Foreskin melanocyte (primary cell): ENCODE measurements at places on chromosomes 6 and 20.
A peak's percentile ranks its signal among the peaks of the same experiment; 100 is the strongest.

DNA sequence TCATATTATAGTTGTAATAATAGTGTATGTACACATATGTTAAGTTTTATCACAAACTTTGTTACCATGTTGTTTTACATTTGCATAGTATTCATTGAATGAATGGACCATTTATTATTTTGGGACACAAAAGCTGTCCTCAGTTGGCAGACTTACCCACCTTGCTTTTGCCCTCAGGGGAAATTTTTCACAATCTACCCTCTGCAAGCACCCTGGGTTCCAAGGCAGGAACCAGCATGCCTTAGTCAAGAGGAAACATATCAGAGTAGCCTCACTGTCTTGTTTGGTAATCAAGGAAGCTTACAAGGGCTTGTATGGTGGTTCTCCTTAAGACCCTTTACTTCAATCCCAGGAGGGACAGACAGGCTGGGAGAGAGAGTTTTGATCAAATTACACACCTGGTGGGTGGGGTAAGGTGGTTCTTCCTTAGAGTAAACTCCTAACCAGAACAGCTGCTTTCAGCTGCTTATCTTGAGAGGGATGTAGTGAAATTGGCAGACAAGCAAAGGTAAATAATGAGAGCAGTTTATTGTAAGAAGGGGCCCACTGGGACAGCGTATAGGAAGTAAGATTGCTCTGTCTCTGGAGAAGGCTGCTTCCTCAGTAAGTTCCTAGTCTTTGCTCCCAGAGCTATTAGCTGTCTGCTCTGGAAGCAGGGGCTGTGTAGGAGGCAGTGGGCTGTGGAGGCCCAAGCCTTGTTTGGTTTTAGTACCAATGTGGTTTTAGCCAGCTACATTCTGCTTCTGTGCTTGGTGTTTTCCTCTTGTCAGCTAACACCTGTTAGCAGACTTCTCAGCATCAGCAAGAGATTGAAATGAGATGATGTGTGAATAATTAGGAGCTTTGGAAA is 31.1 kb downstream of the BRPF3 start:
- no peak for DNase-seq

DNA sequence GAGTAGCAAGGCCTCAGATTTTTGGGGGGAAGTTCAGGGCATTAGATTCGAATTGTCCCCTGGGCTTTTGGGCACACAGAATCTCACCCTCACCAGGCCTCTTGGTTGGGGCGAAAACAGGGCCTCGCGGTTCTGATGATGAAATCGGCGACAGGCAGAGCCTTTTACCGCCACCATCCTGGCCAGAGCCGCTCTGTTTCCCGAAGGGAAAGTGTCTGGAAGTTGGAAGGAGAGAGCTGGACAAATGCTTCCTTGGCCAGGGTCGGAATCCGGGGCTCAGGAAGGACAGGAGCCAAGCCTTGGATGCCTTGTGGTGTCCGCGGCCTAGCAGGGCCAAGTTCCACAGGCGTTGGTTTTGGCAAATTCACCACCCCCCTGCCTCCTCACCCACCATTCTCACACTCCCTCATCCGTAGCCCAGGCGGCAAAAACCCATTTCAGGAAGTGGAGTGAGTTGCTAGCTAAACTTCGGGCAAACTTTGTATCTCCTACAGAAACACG is 3.5 kb upstream of the TFAP2A start:
- DNase-seq, result no peak

DNA sequence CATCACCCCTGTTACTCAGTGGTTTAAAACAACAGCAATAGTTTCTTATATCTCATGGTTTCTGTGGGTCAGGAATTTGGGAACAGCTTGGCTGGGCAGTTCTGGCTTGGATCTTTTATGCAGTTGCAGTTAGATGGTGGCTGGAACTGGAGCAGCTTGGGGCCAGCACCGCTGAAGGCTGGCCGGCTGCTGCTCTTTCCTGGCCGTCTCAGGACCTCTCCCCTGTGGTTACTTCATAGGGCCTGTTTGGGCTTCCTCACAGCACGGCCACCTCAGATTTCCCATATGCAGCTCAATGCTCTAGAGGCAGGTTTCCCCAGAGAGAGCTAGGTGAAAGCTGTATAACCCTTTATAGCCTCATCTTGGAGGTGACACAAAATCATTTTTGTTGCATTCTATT is 15.6 kb downstream of the PKIG start:
- no peak for DNase-seq

GRCh38 chr6:125834348-125834747 is 43.6 kb downstream of the NCOA7 start:
- no peak for DNase-seq

DNA sequence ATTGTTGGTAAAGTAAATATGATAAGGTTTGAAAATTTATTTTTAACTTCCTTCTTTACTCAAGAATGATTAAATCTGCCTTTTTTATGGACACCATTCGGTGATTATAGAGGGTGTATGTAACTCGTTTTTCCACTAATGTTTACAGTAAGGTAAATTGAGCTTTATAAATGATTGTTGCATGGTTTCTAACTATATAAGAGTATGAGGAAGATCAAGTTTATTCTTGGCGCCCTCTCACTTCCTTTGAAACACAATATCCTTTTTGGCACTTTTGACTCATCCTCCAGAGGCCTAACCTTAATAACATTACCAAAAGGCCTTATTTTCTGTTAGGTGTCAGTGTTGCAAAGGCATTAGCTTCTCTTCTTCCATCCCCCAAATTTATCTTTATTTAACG is 41.8 kb upstream of the MTRF1L start:
- no peak for DNase-seq

DNA sequence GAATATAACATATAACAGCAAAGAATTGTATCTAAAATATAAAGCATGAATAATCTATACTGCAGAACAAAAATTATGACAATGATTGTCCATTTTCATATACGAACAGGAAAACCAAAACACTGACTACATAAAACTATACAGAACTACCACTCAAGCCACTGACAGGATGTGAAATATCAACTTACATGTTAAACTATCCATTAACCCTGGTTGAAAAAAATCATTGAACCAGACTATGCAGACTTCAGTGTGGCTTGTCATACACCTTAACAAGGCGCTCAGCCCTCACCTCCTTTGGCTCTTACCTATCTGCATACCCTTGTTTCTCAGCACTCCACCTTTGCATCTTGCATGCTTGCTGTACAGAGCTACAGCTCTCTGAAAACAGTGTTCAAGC is 34.9 kb downstream of the ASCC3 start:
- DNase-seq, result no peak

DNA sequence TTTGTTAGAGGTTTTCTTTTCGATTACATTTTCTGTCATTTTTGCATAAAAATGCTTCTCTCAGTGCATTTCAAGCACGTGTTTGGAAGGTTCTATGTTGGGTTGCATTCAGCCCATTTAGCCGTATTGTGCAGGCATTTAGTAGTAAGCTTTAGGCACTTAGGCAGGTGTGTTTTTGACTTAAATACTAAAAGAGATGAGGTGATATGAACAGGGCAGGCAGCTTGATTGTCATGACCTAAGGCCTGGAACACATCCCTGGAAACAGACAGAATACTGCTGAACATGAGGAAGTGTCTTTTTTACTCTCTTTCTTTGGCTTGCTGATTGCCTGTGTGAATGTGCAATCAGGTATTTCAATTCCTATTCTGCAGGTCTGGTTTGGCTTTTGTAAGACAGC is 610.5 kb upstream of the MAN1A1 start:
- DNase-seq, result no peak

DNA sequence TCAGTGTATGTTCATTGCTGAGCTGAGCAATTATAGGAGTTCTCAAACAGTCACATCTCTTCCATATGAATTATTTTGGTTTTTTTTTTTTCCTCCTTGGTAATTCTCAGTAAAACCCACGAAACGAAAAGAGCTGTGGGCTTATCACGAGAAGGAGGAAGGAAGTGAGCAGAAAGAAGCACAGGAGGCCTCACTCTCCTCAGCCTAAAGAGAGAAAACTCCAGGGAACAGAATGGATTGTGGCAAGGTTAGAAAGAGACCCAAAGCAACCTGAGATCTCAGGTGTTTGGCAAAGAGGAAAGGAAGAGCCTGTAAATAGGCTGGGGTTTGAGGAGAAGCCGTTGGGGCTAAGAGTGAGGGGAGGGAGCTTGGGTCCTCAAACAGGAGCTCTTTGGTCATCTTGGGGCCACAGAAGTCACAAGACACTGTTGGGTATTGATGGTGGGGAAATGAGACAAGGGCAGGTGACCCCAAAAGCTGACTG is 67.8 kb upstream of the CITED2 start:
- no peak for DNase-seq

- DNase-seq, result no peak
Observed at GRCh38 chr20:35604449-35604747, 11.2 kb upstream of the SPAG4 start.

- DNase-seq, result no peak
Observed at GRCh38 chr20:42150230-42150629, 532.1 kb upstream of the CHD6 start.

DNA sequence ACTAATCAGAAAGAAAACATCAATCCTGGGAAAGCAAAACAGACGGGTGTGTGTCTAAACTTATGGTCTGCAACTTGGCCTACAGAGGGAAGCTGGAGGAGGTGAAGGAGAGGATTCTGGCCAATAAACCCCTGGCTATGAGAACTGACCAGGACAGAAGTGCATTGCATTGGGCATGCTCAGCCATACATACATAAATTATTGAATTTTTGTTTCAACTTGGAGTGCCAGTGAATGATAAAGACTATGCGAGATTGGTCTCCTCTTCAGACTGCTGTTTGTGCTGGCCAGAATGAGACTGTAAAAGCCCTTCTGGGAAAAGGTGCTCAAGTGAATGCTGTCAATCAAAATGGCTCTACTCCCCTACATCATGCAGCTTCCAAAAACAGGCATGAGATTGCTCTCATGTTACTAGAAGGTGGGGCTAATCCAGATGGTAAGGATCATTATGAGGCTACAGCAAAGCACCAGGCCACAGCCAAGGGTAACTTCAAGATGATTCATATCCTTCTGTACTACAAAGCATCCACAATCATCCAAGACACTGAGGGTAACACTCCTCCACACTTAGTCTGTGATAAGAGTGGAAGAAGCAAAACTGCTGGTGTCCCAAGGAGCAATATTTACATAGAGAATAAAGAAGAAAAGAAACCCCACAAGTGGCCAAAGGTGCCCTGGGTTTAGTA is 17.4 kb downstream of the ADNP start:
- DNase-seq, result peak; percentile 32

DNA sequence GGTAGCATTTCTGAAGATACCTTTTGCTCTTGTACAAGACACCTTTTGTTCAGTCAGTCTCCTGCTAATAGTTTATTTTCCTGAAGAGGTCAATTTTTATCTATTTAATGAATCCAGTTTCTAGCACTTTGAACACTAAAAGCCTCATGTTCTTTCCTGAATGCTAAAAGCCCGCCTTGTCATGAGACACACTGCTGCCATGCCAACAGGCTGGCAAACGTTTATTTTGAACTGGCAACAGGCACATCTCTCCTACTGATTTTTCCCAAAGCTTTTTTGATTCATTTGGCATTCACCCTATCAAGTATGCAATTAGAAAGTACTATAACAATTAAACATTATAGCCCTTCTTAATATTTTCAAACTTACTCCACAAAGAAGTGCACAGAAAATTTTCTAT is 421.2 kb upstream of the EYS start:
- peak; percentile 69 for DNase-seq

DNA sequence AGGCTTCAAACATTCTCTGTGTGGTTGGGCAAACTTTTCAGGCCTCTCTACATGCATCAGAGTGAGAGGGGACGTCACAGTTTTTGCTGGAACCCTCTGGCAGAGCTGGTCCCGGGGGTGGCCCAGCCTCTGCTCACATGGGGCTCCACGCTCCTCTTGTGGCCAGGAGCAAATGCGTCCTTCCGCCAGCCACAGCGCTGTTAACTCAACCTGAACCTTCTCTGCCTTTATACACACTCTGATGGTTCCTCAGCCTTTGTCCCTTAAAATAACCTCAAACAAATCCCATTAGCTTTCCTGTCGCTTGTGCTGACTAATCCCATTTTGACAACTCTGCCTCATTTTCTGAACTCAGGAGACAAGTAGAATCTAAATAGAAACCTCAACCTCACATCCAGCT is 39.4 kb upstream of the TGM6 start:
- no peak for DNase-seq

- DNase-seq, result no peak
Observed at GRCh38 chr6:30073489-30074235, 1.9 kb downstream of the RNF39 start.

GRCh38 chr20:20490673-20491072 is 122.8 kb downstream of the INSM1 start:
- no peak for DNase-seq

DNA sequence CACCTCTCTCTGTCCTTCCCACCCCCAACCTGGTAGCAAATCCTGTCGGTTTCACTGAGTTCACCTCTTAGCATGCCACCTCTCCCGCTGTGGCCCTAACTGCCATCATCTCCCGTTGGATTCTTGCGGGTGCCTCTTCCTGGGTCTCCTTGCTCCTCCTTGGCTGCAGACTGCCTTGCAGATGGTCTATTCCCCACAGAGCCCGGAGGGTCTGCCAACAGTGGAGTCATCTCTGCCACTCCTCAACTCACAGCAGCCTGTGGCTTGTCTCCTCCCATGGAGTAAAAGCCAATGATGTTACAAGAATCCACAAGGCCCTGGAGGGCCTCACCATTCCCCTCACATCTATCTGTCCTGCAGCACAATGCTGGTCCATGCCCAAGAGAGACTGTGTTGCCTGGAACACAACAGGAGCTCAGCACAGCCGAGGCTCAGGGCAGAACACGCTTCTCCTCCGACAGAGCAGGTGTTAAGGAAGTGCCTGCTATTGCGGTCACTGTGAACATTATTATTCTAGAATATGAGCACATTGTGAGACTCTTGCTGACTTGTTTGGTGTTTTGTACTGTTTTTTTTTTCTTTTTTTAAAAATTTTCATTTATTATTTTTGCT is 241.8 kb upstream of the SULF2 start:
- no peak for DNase-seq
